ENCODE measurements at places on chromosomes 3 and 15.

DNA sequence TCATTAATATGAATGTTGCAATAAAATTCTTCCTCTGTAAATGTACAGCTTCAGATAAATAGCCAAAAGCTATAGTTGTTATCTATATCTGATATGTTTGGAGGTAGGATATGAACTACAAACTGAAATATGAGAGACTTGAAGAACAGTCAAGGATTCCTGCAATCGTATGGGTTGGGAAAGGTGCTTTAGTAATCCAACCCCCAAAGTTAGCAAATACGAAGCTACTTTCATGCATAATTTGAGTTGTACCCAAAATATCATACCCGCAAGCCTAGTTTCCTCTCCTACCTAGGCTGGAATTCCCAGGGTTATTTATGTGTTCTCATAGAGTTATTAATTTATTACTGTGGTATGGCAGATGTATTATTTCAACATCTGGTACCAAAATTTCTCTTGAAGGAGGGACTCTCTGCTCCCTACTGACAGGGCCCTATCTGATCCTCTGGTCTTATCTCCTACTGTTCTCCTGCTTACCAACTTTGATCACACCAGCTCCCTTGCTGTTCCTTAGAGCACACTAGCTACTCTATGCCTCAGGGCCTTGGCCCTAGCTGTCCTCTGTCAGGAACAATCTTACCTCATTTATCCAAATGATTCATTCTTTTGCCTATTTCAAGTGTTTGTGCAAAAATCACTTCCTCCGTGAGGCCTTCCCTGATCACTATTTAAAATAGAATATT, 140.4 kb upstream of the CCDC54 start:
- no peak for DNase-seq

GRCh38 chr15:81013396-81013929, 12.7 kb downstream of the TLNRD1 start:
- DNase-seq: no peak

GRCh38 chr3:177429079-177429478, 231.8 kb upstream of the TBL1XR1 start:
- no peak for DNase-seq

DNA sequence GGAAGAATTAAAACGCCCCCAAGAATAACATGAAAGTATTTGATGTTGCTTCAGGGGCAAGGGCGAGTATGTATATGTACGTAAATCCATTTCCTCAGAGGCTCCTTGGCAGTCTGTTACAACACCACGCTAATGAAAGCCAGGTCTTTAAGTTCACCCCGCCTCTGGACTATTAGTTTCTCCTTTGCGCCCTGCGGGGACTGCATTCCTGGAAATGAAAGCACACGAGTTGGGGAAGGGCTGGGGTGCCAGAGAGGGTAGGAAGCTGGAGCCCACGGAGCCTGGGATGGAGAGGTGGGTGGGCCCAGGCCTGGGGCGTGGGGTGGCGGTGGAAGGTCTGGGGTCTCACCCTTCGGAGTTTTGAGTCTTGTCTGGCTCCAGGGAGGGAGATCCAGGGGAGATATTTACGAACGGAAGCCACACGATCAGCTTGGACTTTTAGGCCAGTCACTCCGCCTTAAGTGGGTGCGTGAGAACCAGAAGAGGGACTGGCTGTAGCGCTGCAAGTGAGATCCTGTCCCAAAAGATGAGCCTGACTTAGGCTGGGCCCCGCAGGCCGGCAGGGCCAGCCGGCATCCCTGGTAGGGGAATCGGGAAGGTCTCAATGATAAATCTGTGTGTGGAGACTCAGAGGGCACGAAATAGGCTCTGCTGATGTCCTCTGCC, 1.6 kb upstream of the PLCL2 start:
- DNase-seq: no peak

GRCh38 chr3:130700541-130700940, 46.1 kb downstream of the PIK3R4 start:
- DNase-seq: no peak

DNA sequence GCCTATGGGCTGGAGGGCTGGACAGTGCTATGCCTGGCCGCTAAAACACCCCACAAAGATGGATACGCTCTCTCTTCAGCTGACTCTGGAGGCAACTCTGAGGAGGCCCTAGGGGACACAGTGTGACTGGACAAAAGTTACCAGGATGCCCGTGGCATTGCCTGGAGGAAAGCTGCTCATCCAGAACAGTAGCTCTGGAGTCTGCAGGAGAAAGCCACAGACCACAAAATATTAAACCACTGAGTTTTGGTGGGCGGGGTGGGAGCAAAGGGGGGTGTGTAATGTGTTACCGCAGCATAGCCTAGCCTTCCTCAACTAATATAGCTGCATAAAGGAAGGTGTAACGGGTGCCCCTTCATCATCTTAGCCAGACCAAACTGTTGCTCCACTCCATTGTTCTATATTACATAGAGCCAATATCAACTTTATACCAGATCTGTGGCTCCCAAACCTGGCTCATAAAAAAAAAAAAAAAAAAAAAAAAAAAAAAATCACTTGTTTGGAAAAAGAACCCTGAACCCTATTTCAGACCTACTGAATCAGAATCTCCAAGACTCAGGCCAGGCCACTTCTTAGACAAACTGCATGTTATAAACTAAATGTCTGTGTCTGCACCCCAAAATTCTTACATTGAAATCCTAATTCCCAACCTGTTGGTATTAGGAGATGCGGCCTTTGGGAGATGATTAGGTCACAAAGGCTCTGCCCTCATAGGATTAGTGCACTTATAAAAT, 132.6 kb downstream of the TNIK start:
- DNase-seq: no peak
